ENCODE measurements at places on chromosomes 5 and 9. TPM values are rescaled to one million over a fixed set of nuclear protein-coding genes. Genes with fewer than 3 reads are reported as not detected.

TRIO gene
- 205 TPM for total RNA-seq

DMRT3 gene
- total RNA-seq = not detected

TCF7 gene
- total RNA-seq = 2.0 TPM

JAK2 gene
- 12.0 TPM for total RNA-seq

FAM200C gene
- total RNA-seq = 4.3 TPM

AQP3 gene
- total RNA-seq = 4.4 TPM

PTGES gene
- total RNA-seq = 3.2 TPM

SPATA31E1 gene
- total RNA-seq = not detected

FST gene
- 0.15 TPM for total RNA-seq

PCDHGC4 gene
- total RNA-seq = not detected

OR1J1 gene
- total RNA-seq = not detected

DNA sequence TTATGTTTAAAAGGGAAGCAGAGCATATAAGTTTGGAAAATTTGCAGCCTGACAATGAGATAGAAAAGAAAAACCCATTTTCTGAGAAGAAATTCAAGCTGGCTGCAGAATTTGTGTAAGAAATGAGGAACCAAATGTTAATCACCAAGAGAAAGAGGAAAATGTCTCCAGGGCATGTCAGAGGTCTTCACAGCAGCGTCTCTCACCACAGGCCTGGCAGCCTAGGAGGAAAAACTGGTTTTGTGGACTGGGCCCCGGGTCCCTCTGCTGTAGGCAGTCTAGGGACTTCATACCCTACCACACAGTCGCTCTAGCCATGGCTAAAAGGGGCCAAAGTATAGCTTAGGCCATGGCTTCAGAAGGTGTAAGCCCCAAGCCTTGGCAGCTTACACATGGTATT is 32.1 kb upstream of the HSD17B4 start:
- DNase-seq = no peak

DNA sequence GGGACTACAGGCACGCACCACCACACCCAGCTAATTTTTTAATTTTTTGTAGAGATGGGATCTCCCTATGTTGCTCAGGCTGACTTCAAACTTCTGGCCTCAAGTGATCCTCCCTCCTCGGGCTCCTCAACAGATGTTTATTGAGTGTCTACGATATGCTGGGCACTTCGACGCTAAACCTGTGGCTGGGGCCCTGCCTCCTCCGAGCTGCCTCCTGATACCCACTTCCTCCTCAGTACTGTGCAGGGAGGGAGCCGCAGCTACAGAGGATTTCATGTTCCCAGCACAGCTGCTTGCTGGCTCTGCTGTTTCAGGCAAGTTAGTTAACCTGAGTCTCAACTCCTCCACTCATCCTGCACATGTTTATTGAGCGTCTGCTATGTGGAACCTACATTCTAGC is 9.6 kb downstream of the AIF1L start:
- DNase-seq = no peak

DNA sequence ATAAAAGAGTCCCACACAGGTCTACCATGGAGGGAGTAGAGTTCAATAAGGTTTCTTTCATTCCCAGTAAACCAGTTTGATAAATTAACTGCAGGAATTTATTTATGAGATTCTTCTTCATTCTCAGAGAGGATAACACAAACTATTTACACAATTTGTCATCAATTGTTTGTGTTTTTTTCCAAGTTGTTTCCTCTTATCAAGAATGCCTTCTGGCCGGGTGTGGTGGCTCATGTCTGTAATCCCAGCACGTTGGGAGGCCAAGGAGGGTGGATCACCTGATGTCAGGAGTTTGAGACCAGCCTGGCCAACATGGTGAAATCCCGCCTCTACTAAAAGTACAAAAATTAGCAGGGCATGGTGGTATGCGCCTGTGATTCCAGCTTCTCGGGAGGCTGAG is 216.7 kb downstream of the MLLT3 start:
- DNase-seq = no peak

DNA sequence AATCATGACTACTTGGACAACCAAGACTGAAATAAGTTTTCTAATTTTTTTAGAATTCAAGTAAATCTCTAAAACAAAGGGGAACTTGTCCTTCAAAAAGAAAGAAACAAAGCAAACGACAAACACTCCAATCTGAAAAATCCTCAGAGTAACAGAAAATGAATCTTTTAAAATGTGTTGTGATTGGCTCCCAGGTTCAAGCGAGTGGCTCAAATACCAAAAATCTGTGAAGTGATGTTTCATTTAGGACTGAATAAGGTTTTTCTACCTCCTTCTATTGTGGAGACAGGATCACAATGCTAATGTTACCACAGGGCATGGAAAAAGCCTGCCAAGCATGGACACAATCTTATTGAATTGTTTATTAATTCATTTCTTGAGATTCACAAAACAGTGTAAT is 415.7 kb downstream of the RAB3C start:
- no peak for DNase-seq

- DNase-seq = peak; percentile 63
Observed at GRCh38 chr9:73081979-73082657, 69.5 kb upstream of the ANXA1 start.

DNA sequence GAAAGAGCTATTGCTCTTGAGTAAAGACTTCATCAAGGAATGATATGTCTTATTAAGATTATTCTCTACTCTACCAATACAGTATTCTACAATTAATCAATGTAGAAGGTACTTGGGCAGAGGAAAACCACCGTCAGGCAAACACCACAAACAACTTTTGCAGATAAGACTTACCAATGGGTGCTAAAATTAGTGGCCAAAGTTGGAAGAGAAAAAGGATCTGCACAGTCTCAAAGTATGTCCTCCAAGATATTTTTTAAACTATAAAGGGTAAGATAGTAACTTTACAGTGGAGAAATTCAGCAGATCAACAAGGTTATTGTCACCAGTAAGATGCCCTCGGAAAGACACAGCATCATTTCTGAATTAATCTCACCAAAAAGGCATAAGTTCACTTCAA is 38.9 kb downstream of the NRG2 start:
- no peak for DNase-seq

GRCh38 chr5:2946315-2946714 is 194.8 kb upstream of the IRX2 start:
- DNase-seq = no peak

- DNase-seq = no peak
Observed at GRCh38 chr9:74683322-74683721, 186.2 kb downstream of the RORB start.

DNA sequence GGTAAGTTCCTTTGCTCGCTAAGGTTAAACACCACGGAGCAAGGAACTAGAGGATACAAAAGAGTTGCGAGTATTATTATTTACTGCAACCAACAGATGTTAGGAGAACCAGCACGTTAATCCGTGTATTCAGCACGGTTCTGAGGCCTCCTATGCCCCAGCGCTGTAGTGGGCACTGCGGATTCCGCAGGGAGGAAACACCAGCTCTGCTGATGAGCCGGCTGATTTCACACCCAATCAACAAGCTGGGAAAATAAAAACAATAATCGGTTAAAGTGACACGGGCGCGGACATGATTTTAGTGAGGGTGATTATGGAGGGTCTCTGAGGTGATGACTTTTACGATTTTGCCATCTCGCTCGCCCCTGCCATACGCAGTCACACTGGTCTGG is 702 bp upstream of the PRELID2 start:
- DNase-seq = no peak

GRCh38 chr5:147887026-147887627 is 8.6 kb downstream of the SCGB3A2 start:
- peak; percentile 52 for DNase-seq

- DNase-seq = no peak
Observed at GRCh38 chr5:16568875-16569580, 47.8 kb downstream of the RETREG1 start.

DNA sequence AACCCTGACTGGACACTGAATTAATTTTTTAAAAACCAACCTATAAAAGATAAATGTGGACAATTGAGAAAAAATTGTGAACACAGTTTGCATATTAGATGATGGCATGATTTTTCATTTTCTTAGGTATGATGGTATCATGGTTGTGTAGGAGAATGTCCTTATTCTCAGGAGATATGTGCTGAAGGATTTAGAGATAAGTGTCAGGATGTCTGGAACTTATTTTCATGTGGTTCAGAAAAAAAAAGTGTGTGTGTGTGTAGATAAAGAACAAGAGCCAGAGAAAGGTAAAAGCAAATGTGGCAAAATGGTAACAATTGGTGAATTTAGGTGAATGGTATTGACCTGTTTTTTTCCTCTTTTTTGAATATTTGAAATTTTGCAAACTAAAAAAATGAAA is 4.0 kb downstream of the GNPDA1 start:
- DNase-seq = no peak

GRCh38 chr5:150510460-150511263 is 2.7 kb downstream of the NDST1 start:
- peak; percentile 68 for DNase-seq

DNA sequence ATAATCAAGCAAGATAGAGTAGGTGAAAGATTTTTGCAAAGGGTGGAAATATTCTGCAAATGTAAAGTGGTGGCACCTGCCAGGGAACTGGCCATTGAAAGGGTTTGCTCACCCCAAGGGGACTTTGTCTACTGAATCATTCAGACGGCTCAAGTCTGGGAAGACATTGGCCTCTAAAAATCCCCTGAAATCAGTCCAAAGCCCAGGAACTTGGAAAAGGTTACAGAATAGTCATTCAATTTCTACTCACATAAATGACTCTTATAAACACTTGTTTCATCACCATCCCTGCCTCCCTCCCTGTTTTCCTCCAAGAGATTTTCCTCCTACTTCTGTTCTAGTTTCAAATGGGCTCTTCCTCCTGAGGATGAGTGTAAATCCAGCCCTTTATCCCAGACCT is 28.5 kb downstream of the ZNF366 start:
- peak; percentile 68 for DNase-seq

DNA sequence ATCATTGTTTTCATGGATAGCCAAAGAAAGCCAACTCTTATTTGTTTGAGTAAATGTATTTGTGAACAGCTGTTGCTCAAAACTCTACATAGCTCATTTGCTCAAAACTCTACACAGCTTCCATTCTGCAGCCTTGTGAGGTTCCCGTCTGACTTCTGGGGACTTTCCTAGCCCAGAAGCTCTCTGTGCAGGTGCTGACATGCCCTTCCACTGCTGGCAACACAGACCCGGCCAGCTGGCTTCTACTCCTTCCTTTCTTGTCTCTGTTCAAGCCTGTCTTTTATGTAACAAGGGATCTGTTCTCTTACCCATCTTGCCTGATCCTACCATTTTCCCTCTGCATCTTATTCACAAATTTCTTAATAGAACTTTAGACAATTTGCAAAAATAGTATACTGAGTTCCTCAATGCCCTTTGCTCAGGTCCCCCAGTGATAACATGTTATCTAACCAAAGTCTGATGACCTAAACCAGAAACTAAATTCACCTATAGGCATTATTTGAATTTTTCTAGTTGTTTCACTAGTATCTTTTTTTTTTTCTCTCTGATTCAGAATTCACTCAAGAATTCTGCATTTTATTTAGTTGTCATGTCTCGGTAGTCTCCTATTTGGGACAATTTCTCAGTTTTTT is 556.5 kb upstream of the SEMA6A start:
- DNase-seq = no peak

DNA sequence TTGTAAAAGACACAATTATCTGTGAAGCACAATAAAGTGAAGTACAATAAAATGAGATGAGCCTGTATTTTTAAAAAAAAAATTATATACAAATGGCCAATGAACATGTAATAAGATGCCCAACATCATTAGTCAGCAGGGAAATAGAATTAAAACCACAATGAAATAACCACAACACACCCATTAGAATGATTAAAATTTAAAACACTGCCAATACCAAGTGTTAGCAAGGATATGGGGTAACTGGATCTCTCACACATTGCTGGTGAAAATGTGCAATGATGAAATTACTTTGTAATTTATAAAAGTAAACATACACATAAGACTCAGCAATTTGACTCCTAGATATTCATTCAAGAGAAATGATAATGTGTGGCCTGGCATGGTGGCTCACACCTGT is 62.8 kb downstream of the SHOC1 start:
- peak; percentile 39 for DNase-seq

- peak; percentile 66 for DNase-seq
Observed at GRCh38 chr5:43039471-43040286, 440 bp downstream of the ANXA2R start.

DNA sequence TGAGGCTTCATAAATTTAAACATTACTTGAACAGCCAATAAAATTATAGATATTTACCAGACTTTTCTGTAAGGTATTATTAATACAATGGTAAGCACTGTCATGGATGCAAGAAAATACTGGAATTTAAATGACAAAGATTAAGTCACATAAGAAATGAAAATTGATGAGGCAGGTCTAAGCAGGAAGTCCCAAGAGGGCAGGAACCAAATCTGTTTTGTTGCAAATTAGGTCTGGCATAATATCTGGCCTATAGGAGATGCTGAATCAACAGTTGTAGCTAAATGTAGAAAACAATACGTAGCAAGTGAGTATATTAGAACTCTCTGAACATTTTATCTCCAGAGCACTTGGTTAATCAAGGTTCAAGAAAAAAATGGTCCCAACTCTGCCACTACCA is 142.5 kb downstream of the EBF1 start:
- DNase-seq = no peak

DNA sequence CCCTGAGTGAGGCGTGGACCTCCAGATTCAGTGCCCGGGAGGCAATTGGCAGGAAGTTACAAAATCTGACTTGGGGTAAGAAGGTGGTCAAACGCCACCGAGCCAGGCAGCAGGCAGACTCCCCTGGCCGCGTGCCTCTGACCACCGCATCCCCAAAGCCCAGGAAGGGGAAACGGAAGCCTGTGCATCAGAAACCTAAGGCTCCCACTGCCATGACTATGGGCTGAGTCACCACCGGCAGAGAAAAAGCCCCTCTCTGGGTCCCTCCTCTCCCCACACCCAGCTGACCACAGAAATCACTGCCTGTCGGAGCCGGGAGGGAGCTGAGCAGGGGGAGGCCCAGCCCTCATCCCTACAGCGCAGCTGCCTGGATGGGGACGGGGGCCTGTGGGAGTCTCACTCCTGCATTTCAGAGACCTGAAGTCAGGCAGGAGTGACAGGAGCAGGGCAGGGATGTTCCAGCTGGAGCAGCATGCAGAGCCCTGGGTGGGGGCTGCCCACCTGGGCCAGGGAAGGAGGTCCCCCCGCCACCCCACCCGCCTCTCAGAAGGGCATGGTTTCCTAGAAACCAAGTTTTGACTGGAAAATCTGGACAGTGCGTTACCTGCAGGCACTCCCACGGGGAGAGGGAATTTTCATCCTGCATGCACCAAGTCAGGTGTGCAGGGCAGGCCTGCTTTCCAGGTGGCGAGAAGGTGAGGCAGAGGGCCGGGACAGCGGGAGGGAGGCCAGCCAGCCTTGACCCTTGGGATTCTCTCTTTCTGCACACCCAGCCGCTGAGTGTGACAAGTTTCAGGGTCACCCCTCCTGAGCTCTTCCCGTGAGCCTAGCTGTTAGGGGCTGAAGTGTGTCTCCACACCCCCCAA is 68.2 kb downstream of the LRSAM1 start:
- DNase-seq = peak; percentile 94

All from renal cortical epithelial cell (primary cell).